ENCODE measurements at places on chromosomes 4 and X.

DNA sequence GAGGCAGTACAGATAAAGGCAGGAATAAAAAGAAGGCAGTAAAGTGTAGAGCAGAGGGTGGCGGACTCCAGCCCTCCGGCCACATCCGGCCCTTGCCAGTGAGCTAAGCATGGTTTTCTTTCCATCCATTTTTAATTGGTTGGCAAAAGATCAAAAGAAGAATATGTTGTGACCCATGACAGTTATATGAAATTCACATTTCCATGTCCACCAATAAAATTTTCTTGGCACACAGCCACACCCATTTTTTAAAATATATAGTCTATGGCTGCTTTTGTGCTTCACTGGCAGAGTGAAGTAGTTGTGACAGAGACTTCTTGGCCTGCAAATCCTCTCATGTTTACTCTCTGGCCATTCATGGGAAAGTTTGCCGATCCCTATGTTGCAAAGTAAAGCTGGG, 29.8 kb downstream of the SLC9A6 start:
- no peak for DNase-seq

DNA sequence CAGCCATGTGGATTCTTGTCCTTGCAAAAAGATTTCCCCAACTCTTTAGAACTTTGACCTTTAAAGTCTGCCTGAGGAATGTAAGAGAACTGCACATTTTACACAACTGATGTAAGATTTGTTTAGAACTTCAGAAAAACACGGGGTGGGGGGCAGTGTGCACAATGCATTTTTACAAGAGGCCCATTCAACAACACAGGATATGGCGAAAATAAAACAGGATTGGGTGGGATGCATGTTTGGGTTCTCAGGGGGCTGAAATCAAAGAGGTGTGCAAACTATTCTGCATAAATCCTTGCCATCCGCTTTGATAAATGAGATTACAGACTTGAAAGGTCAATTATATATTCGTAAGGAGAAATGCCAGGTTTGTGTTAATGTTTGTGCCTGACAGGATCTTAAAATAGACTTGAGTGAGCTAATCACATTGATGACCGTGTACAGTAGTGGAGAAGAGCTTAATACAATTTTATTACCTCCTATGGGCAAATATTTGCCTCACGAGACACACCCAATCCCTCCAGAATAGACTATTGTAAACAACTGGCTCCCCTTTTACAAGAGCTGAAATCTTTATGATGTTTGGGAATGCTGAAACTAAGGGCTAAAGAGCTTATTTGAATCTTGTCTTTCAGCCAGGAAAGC, 184.1 kb upstream of the LEF1 start:
- no peak for DNase-seq

DNA sequence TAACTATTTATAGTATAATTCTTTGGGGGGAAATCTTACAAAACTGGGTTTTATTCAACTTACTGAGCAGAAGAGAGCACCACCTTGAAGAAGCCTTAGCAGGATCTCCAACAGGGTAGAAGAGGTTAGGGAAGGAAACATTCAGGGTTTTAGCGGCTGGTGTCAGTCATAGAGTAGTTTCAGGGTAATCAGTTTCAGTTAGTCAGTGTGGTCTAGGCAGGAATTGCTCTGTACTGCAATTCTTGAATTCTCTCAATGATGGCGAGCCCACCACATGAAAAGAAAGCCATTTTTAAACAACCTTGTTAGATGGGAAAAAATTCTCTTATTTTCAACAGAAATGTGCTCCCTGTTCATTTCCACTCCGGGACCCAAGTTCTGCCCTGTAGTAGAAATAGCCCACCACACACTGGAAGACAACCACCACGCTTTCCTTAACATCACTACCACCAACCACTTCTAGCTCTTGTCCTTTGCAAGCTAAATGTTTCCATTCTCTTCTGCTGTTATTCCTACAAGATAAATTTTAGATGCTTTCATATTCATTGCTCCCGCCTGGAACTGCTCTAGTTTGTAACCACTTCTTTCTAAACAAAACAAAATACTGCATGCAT, 25.9 kb downstream of the COL25A1 start:
- DNase-seq, result no peak

DNA sequence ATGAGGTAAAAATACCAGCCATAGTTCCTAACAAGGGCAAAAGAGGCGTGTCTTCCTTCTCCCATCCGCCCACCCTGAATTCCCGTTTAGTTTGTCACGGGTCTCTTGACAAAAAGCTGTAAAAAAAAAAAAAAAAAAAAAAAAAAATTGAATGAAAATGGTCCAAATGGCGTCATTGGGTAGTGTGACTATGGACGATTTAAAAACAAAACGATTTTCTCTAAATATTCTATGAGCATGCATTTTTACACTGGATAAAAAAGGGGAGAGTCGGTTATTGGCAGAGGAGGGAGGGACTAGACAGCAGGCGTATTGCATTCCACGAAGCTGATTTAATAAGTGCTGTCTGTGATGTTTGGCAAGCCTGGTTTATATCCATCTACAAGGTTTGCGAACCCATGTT, at the start of gene FAM133A:
TSS of gene FAM133A (plus strand) at position 338 of the 403 bp plus-strand sequence. CDS start 35,214 bp downstream, outside the sequence.
- DNase-seq, result no peak

GRCh38 chr4:89939546-89939945, 44.9 kb downstream of the MMRN1 start:
- no peak for DNase-seq

GRCh38 chrX:136627409-136627808, 20.5 kb upstream of the CD40LG start:
- DNase-seq, result no peak

DNA sequence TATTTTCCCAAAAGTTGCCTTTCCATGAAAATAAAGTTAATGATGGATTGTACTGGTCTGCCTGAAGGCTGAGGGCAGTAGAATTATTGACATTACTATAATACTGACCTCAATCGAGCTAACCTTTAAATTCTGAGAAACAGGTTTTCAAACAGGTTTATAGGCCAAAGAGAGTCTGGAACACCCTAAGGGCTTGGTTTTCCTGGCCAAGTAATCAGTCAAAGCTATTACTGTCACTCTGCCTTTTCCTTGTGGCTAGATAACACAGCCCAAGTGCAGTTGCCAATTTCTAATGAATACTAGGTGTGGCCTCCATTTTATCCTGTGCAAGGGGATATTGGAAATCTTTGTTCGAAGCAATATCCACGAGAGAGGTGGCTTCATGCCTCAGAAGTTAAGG, 75.2 kb downstream of the INTS12 start:
- no peak for DNase-seq

DNA sequence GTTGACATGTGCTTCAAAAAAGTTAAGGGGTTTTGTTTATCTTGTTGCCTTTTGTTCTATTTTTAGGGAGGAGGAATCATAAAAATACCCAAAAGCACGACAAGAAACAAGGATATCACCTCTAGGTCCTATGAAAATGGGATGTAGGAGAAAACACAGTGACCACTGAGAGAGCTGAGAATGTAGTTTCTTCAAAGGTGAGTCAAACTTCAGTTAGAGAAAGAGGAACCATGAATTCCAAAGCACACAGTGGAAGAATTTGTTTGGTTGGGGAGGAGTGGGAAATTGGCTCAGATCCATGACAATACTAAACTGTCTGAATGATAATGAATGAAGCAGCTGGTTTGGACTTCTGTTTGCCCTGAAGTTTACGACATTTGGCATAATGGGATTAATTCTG, 19.1 kb upstream of the FRYL start:
- DNase-seq, result no peak

DNA sequence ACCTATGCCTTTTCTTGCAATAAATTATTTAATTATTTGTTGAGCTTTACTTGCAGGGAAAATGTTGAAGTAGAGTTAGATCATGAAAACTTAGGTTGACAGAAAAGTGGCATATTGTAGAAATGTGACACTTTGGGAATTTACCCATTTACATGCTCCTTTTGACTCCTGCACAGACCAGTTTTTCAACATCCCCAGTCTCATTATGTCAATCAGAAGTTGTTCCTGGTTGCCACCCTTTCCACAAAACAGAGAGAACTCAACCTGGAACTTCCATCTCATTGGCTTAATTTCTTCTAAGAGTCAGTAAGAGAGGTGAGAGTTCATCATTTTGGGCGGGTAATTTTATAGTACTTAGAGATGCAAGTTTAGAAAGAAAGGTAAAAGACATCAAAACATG, 284.6 kb upstream of the ANKRD50 start:
- no peak for DNase-seq

DNA sequence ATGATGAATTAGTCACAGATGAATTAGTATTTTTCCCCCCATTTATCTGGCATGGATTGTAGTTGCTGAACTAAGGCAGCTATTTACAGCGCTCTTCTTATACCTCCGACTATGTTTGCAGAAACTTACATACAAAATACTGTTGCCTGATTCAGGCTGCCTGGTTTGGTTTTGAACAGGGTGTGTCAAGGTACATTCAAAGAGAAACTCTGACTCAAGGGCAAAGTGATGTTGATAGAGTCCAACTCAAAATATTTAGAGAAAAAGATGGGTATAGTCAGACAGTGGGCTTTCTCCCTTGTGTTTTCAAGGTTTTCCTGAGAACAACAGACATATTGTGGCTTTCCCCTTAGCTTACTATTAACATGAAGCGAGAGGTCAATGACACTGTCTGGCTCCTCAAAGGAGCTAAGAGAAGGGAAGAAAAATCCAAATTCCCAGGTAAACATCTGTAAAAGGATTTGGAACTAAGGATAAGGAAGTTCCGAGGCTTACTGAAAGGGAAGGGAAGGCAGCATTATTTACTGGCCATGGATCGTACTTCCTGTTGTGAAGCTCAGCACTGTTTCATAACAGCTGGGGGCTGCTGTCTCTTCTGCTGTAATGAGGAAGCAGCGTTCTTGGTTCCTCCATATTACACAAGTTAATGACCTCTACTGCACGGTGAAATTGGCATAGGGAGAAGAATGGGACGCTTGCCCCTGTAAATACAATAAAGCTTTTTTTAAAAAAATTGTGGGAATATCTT, 30.9 kb downstream of the FAM9C start:
- no peak for DNase-seq

DNA sequence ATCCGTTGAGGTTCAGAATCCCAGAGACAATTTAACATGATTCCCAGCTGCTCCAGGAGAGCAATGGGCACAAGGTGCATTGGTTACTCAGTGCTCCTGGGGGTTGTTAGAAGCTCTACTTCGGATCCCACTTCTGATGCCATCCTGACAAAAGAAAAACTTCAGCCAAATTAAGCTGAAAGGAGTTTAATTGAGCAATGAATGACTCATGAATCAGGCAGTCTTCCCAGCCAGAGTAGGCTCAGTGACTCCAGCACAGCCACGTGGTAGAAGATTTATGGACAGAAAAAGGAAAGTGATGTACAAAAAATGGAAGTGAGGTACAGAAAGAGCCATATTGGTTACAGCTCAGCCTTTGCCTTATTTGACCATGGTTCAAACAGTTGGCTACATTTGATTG, 95.7 kb downstream of the PWWP3B start:
- DNase-seq, result no peak

DNA sequence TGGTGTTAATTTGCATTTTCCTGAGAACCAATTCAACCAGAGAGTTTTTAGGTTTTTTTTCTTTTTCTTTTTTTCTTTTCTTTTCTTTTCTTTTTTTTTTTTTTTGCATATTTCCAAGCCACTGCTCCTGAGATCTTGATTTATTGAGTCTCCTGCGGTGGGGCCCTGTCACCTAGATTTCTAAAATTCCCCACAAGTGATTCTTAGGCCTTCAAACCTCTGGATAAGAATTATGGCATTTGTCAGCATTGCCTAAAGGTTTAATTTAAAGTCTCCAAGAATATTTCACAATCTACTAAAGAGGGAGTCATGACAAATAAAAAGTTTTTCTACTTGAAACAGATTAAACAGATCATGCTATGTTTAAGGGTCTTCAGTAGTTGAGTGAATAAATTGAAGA, 84.9 kb downstream of the GAB1 start:
- DNase-seq, result no peak

- DNase-seq, result no peak
Observed at GRCh38 chrX:104419211-104419610, 146.8 kb upstream of the IL1RAPL2 start.

All from activated CD4-positive, alpha-beta T cell treated with anti-CD3 and anti-CD28 coated beads for 1 hour (primary cell).